ENCODE measurements at places on chromosomes 12 and 14.

DNA sequence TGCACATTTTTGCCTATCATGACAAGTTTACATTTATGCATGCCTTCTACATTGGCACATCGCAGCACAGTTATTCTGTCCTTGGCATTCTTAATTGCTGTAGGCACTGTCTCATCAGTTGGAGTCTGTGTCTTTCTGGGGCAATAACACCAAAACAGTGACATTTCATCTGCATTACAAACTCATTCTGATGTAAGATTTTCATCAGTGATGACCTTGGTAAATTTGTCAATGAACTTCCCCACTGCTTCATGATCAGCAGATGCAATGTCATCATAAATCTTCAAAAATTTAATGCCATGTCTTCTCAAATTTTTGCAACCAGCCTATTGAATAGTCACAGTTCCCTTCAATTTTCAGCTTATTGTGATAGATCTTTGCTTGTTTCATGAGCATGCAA is 85.5 kb downstream of the CAPZA3 start:
- DNase-seq: no peak

GRCh38 chr14:82796086-82796485 is 1262.4 kb upstream of the SEL1L start:
- DNase-seq: no peak

DNA sequence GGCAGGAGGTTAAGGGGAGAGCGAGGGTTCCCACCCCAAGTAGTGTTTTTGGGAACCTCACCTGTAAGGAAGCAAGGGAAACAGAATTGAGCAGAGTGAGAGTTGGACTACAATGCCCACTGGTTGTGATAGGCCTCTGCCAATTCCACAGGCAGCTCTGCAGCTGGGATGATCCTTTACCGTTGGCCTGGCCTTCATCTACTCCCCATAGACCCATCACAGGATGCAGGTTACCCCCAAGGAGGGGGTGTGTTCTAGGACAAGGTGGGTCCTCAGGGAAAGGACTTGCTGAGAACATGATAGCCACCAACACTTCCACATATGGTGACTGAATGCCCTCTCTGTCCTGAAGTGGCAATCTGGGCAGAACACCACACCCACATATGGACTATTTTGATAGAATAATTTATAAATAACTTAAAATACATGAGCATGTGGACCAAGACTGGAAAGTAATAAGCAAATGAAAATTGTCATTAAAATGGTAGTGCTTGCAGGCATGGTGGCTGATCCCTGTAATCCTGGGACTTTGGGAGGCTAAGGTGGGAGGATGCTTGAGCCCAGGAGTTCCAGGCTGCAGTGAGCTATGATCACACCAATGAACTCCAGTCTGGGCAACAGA is 8.4 kb downstream of the PHLDA1 start:
- DNase-seq: no peak

GRCh38 chr12:91037276-91037675 is 20.5 kb downstream of the KERA start:
- DNase-seq: no peak

- no peak for DNase-seq
These were observed 132.3 kb upstream of the PWP1 start for GRCh38 chr12:107553211-107553765.

DNA sequence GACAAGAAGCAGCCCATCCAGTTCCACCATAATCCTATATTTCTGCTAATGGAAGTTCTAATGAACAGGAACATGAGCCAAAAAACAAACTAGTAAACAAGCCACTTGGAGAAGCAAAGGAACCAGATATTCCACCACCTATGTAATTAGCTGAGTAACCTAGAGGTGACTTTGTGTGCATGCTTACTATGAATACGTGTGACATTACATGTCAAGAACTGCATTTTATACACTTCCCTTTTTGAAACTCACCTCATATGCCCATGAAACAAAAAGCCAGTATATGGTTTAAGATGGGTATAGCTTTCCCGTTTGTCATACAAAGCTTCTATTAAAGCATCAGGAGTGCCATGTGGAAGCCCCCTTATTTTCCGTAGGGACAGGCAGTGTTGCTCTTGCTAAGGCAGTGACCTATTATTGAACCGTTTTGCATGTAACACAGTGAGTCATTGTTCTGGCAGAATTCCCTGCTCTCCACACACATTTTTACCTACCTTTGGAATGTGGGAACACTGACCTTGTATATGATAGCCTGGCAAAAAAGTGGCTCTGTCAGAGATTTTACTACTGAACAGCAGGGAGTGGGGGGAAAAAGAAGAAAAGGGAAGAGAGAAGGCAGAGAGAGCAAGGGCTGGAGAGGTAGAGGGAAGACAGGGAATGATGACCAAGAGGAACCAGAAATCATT is 34.8 kb upstream of the FRMD6 start:
- no peak for DNase-seq

DNA sequence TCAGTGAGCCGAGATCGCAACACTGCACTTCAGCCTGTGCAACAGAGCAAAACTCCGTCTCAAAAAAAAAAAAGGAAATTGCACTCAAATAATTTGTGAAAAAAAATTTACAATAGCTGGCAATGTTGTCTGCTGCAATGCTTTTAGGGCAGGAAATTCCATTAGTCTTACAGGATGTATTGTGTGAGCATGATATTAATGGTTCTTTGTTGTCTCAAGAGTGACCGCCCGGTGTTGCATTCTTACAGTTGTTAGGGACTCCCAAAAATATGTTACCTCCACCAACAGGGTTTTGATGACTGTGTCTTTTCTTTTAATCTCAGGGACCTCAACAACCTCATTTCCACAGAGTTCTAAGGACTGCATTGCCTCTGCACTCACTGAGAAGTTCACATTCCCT is 44.8 kb downstream of the PZP start:
- no peak for DNase-seq

- no peak for DNase-seq
These were observed 2.4 kb downstream of the NR4A1 start for GRCh38 chr12:52053536-52054209.
